ENCODE measurements at places on chromosomes 13 and 19. TPM values are rescaled to one million over a fixed set of nuclear protein-coding genes. Genes with fewer than 3 reads are reported as not detected.

The PODNL1 gene
- not detected for polyA plus RNA-seq

The PET100 gene
- 213 TPM for polyA plus RNA-seq

The ZNF382 gene
- 11.7 TPM for polyA plus RNA-seq

The ZNF793 gene
- 2.9 TPM for polyA plus RNA-seq

The ZSCAN18 gene
- polyA plus RNA-seq = 39.2 TPM

DNA sequence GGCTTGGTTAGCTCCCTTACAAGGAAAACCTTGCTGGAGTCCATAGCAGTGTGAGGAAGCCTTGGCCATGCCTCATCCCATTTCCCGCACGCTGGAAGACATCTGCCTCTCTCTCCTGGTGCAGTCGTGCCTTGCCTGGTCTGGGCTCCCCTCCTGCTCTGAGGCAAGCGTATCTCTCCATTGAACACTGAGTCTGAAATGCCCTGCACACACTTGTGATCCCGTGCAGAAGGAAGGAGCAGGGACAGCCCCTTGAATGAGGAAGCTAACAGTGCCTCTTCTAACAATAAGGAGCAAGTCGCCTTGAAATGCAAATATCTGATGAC, 407 bp upstream of the ZNF440 start:
- H3K27me3 ChIP-seq = no peaks in the 10 kb centered on the region
- H3K4me1 ChIP-seq = peaks cover 28% of the 10 kb centered on the region
- H3K4me3 ChIP-seq = peak overlapping the region; percentile 96

- H3K27ac ChIP-seq = no peak overlapping the region
- peaks cover 22% of the 10 kb centered on the region for H3K4me1 ChIP-seq
Measured at GRCh38 chr13:30340331-30341250, 33.2 kb upstream of the KATNAL1 start.

DNA sequence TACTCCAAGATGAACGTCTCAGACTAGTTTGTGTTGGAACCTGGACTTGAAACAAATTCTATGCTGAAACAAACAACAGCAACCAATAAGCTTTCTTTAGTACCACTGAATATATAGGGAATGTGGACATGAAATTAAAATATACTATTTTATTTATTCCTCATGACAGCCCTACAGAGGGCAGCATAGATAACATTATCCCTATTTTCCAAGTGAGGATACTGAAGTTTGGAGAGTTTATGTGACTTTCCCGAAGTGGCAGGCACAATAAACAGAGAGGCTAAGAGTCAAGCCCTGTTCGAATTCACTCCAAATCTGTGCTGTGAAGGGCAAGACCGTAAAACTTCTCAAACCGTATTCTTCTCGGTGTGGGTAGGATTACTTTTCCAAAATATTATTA, 509.9 kb upstream of the GPC6 start:
- H3K27ac ChIP-seq = no peak overlapping the region
- no peak overlapping the region for H3K4me3 ChIP-seq
- no peaks in the 10 kb centered on the region for H3K4me1 ChIP-seq
- no peak for DNase-seq
- no peaks in the 10 kb centered on the region for H3K27me3 ChIP-seq
- H3K36me3 ChIP-seq = no peaks in the 10 kb centered on the region

DNA sequence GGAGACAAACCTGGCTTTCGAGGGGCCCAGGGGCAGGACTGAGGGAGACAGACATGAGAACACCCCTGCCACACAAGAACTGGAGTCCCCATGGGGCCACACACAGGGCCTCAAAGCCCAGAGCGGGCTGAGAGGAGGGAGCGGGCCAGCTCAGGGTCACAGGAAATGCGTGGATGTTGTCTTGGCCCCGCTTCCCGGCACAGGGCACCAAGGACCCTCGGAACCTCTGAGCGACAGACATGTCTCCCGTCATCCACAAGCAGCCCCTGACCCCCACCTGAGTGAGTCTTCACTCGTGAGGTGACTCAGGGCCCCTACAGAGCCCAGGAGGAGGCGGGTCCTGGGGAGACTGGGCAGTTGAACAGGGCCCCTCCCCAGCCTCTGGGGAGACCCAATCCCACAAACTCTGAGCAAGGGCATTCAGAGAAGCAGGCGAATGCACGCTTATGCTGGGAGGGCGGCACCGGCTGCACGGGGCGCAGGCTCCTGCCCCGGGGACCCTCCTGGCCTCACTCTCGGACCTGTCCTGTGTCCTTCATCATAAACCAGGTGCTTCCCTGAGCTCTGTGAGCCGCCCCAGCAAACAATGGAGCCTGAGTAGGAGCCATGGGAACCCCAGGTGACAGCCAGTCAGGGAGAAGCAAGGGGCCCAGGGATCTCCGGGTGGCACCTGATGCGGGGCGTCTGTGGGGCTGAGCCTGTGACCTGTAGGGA, 20.1 kb downstream of the SGTA start:
- no peak for DNase-seq
- no peak overlapping the region for H3K27ac ChIP-seq
- no peak overlapping the region for H3K4me3 ChIP-seq

DNA sequence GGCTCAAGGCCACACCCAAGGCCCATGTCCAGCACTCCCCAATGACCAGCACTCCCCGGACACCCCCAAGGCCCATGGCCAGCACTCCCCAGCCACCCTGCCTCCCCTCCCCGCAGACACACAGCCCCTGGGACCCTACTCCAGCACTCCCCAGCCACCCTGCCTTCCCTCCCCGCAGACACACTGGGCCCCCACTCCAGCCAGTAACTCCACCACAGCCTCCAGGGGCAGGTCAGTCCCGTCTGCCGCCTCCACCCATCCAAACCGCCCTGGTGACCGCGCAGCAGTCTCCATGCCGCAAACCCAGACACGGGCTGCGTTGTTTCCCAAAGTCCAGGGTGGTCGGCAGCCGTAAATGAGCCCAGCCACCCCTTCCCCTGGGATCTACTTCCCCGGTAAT, 70.7 kb downstream of the SPACA7 start:
- DNase-seq = no peak
- peaks cover 4% of the 10 kb centered on the region for H3K4me1 ChIP-seq
- H3K4me3 ChIP-seq = no peak overlapping the region
- no peaks in the 10 kb centered on the region for H3K36me3 ChIP-seq
- peaks cover 21% of the 10 kb centered on the region for H3K27me3 ChIP-seq
- no peak overlapping the region for H3K27ac ChIP-seq

- DNase-seq = no peak
- H3K27ac ChIP-seq = no peak overlapping the region
- peaks cover 16% of the 10 kb centered on the region for H3K36me3 ChIP-seq
- no peak overlapping the region for H3K4me3 ChIP-seq
- H3K27me3 ChIP-seq = no peaks in the 10 kb centered on the region
- H3K4me1 ChIP-seq = peaks cover 5% of the 10 kb centered on the region
Measured at GRCh38 chr19:55242517-55242916, 14.0 kb upstream of the TMEM86B start.

GRCh38 chr19:34722353-34722752, 11.7 kb upstream of the ZNF181 start:
- H3K4me1 ChIP-seq = no peaks in the 10 kb centered on the region
- no peaks in the 10 kb centered on the region for H3K36me3 ChIP-seq
- H3K27ac ChIP-seq = no peak overlapping the region
- H3K4me3 ChIP-seq = no peak overlapping the region
- no peak for DNase-seq

DNA sequence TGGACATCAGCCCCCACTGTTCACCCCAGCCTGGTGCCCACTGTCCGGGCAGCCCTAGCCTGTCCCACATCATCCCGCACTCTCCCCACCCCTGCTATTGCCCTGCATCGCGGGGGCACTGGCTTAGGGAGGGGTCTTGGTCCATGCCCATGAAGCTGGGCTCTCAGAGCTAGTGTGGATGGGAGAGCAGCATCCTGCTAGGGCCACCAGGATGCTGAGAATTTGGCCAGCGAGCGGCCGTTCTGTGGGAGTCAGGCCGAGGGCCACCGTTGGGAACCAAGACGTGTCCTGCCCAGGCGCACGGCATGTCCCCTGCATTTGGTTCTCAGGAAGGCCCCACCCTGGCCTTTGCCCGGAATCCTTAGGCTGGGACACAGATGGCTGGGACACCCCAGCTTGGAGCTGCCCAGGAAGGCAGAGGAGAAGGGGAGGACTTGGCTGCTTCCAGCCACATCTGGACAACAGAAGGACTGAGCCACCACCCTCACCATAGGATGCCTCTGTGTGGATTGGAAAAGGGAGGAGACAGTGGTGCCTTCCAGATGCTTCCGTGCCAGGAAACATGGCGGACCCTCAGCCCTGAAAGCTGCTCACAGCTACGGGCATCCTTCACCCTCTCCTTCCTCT, 14.6 kb downstream of the ADGRE5 start:
- DNase-seq = no peak
- H3K36me3 ChIP-seq = peaks cover 2% of the 10 kb centered on the region
- no peaks in the 10 kb centered on the region for H3K27me3 ChIP-seq
- H3K27ac ChIP-seq = peak overlapping the region; percentile 91
- peaks cover 5% of the 10 kb centered on the region for H3K4me1 ChIP-seq
- H3K4me3 ChIP-seq = no peak overlapping the region

DNA sequence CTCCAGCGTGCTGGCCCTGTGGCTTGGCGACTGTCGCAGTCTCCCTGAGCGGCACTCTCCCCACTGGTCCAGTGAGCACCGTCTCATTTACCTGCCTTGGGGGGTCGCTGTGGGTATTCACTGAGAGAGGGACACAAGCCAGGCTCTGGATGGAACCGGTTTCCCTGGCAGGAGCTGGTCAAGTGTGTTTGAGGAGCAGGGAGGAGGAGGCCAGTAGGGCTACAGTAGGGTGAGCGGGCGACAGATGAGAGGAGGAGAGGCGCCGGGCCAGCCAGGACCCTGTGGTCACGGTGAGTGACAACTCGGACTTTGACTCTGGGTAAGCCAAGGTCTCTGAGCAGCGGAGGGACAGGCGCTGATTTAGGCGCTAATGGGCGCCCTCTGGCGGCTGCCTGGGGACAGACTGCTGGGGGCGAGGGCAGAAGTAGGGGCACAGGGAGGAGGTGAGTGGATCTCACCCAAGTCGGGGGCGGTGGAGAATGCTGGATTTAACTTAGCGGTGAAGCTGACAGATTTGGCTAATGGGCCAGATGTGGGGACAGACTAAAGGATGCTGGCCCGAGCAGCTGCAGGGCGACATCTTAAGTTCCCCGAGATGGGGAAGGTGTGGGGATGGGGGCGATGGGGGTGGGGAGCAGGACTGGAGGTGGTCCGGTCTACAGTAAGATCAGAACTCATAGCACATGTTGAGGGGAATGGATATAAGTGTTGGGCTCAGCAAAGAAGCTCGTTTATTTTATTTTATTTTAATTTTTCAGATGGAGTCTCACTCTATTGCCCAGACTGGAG, 4.7 kb upstream of the PRMT1 start:
- DNase-seq = peak; percentile 68
- H3K4me3 ChIP-seq = peak overlapping the region; percentile 82
- H3K27ac ChIP-seq = no peak overlapping the region

GRCh38 chr13:93865235-93865634, 614.2 kb downstream of the DCT start:
- DNase-seq = no peak
- no peak overlapping the region for H3K4me3 ChIP-seq
- H3K27me3 ChIP-seq = no peaks in the 10 kb centered on the region
- H3K4me1 ChIP-seq = no peaks in the 10 kb centered on the region
- H3K36me3 ChIP-seq = no peaks in the 10 kb centered on the region
- no peak overlapping the region for H3K27ac ChIP-seq

DNA sequence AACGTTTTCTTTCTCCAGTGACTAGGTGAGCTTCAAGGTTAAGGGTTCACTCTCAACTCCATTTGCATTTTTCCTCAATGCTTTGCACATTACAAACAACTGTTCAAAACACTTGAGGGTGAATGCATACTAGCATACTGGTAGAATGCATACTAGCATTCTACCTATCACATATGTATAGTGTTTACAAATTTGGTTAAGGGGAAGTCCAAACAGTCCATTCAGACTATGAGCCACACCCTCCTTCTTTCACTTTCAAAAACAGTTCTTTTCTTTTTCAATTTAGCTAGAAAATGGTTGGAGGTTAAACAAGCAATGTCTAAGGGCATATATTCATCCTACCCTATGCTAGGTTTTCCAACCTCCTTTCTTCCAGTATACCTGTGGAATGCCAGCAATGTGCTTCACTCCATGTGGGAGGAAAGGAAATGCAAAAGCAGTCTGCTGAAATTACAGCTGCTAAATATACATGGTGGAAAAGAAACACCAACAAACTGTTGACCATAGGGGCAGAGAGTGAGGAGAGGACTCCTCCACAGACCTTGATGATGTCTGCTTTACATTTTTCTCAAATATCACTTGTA, 102.6 kb downstream of the DOCK9 start:
- peaks cover 33% of the 10 kb centered on the region for H3K36me3 ChIP-seq
- no peak overlapping the region for H3K27ac ChIP-seq
- no peaks in the 10 kb centered on the region for H3K27me3 ChIP-seq
- peaks cover 18% of the 10 kb centered on the region for H3K4me1 ChIP-seq
- no peak overlapping the region for H3K4me3 ChIP-seq

DNA sequence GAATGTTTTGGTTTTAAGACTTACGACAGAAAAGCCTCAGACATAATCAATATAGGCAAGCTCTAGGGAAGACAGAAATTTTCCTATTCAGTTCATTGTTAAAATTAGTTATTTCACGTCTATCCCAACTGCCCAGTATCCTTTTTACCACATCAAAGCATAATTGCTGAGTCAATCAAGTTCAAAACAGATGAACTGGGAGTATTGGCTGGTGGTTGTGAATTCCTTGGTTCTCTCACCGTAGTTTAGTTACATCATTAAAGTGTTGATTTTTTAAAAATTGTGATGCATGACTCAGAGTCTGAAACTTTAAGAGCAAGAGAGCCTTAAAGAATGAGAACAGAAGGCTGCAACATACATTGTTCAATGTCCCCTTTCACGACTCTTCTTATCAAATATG, 143.3 kb upstream of the FREM2 start:
- DNase-seq = no peak
- H3K27ac ChIP-seq = no peak overlapping the region
- H3K36me3 ChIP-seq = no peaks in the 10 kb centered on the region
- H3K4me3 ChIP-seq = no peak overlapping the region

GRCh38 chr19:16143399-16144215, at the start of gene HSH2D:
Gene HSH2D, plus strand, starts transcription at chr19:16143685. Its CDS starts 5,066 bp downstream, at chr19:16148751.
- H3K27ac ChIP-seq = peak within 1 kb of the TSS; percentile 100
- peak; percentile 91 for DNase-seq
- H3K4me3 ChIP-seq = peak within 1 kb of the TSS; percentile 97
- H3K36me3 ChIP-seq = peaks cover 7% of the 10 kb centered on the region

DNA sequence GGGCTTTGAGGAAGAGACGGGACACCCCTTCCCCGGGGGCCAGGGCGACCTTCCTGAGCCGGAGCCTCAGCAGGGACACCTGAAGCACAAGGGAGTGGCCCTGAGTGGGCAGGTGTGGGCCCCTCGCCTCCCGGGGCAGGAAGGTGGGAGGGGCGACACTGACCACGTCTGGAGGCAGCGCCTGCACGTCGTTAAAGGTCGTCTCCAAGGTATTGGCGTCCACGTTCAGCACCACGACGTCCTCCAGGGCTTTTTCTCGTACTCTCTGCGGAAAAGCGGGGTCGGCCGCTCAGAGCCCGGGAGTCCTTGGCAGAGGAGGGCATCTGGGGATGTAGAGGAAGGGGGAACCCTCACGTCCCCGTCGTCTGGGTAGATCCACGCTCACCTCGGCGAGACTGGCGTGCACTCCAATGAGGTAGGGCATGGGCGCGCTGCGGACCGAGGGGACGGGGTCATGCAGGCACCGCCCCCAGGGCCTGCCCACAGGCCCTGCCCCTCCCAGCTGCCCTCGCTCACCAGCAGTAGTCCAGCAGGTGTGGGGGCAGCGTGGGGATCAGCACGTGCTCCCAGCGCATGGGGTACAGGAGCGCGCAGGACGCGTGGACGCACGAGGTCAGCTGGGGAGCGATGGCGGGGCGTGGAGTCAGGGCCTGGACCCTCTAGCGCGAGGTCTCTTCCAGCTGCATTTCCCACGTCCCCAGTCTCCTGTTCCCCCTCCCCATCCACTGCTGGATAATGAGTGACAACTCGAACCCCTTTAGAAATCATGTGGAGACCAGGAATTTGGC, 6.1 kb downstream of the DENND1C start:
- H3K27me3 ChIP-seq = no peaks in the 10 kb centered on the region
- no peak for DNase-seq

Data from naive B cell (primary cell).